ENCODE measurements at places on chromosomes 1 and 21.
A peak's percentile ranks its signal among the peaks of the same experiment; 100 is the strongest.

GRCh38 chr1:208058267-208058666 lies 147.3 kb upstream of the CD34 start:
- DNase-seq: no peak

GRCh38 chr1:8665833-8666232 lies 151.6 kb downstream of the RERE start:
- DNase-seq: no peak

DNA sequence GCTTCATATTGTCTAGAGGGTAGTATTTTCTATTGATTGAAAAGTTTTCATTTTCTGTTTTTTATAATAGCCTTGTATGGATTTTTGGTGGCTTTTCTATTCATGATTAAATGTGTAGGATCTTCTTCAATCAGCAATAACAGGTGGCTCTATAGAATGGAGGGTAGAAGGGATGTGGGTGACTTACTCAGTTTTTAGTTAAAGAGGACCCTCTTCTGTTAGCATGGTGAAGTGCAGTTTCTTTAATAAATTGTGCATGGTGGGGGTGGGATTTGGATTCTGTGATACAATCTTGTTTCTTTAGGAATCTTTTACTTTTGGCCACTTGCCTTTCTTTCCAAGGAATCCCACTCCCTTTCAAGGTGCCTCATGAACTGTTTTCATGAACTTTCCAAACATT lies 64.7 kb downstream of the SLC35A3 start:
- peak; percentile 19 for DNase-seq

DNA sequence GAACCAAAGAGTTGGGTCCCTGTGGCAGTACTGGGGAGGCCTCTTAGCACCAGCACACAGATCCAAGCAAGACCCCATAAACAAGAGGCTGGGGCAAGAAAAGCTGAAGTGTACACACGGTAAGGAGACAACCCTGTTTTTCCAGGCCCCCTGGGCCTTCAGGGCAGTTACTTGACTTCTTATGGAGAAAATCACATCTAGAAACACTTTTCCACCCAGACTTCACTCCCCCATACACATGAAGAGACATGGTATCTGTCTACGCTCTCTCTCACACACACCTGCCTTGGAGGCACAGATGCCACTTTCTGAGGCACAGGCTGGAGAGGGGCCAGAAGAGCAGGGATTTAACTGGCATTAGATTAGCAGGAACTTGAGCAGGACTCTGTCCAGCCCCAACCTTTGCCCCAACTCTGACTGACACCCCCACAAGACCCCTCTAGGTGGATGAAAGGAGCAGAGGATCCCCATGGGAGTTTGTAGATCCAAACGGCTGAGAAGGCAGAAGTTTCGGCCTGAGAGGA lies 2.2 kb downstream of the CERS2 start:
- DNase-seq: no peak

GRCh38 chr1:106962591-106962990 lies 93.9 kb upstream of the PRMT6 start:
- no peak for DNase-seq

DNA sequence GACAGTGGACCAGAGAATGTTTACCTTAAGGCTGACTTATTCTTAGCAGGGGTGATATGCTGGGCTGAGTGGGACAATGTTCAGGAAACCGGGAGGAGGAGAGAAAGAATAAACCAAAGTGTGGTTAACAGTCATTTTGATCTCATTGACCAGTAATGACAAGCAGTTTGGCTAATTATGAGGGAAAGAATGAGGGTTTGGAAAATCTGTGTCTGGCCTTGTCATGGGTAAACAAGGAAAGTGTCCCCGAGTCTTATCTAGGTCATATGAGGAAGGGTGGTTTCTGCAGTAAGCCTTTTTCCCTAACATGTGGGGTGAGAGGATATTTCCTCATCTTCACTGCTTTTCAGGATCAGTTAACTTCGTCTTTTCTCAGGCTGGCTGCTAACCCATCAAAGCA lies 155.0 kb downstream of the TPR start:
- no peak for DNase-seq

DNA sequence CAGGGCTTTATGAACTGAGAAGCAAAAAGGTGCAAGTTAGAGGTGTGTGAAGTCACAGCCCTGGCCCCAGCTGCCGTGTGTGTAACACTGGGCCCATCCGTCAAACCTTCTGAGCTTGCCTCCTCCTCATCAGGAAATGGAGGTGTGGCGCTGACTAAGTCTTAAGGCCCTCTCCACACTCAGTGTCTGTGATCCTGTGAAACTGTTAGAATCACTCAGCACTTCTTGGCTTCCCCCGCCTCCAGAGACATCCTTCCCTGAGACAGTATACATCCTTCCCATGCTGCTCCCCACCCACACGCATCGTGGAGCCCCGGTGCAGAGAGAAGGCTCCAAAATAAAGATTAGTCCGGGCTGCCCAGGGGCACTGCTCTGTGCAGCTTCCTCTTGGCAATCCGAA lies 33.3 kb downstream of the LRP8 start:
- DNase-seq: no peak

GRCh38 chr1:34730485-34730884 lies 24.4 kb upstream of the GJB5 start:
- no peak for DNase-seq

DNA sequence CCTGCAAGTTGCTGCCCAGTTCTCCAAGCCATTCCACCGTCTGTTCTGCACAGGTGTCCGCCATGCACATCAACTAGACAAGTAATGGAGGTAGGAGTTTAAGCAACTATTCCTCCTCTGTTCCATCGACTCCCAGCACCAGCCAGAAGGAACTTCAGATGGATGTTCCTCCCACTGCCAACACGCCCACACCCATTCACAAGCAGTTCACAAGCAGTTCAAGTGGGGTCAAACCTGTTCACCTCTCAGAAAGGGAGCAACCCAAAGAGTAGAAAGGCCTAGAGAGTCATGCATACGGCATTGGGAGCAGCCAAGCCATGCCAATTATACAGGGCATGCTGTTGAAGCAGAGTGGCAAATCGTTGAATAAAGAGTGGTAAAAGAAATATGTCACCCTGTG lies 4.3 kb upstream of the TDRD5 start:
- no peak for DNase-seq

DNA sequence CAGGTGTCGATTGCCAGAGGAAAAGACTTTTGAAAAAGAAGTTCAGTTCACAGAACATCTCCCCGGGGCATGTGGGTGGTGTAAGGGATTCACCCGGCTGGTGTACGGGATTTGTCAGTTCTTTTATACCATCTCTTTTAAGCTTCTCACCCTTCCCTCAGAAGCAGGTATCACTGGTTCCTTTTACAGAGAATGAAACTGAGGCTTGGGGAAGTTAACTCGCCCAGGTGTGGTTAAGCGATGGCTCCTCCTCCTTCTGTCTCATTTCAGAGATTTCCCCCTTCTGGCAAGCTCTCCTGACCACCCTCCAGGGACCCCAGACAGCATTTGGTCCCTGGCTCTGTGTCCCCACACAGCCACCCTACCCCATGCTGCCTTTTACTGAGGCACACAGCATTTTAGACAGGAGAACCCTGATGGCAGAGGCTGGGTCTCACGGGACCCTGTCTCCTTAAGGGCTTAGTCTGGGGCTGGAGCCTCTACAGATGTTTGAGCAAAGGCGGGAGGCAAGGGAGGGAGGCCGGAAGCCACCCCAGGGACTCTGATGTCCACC lies 2.8 kb upstream of the ECE1 start:
- no peak for DNase-seq

DNA sequence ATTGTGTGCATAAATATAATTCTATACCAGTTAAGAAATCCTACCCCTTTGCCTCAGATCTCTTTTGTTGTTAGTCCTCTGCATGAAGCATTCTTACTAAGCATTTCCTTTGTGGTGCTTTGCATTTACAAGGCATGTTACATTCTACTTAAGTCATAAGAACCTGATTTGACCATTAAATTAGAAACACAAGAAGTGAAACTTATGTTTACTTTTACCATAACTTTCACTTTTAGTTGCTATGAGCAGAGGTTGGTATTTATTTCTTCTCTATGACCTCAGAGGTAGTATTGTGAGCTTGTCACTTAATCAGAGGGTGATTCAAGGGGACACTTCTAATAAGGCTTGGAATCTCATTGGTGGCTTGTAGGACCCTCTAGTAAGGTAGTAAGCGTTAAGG lies 9.0 kb downstream of the FAM20B start:
- no peak for DNase-seq

DNA sequence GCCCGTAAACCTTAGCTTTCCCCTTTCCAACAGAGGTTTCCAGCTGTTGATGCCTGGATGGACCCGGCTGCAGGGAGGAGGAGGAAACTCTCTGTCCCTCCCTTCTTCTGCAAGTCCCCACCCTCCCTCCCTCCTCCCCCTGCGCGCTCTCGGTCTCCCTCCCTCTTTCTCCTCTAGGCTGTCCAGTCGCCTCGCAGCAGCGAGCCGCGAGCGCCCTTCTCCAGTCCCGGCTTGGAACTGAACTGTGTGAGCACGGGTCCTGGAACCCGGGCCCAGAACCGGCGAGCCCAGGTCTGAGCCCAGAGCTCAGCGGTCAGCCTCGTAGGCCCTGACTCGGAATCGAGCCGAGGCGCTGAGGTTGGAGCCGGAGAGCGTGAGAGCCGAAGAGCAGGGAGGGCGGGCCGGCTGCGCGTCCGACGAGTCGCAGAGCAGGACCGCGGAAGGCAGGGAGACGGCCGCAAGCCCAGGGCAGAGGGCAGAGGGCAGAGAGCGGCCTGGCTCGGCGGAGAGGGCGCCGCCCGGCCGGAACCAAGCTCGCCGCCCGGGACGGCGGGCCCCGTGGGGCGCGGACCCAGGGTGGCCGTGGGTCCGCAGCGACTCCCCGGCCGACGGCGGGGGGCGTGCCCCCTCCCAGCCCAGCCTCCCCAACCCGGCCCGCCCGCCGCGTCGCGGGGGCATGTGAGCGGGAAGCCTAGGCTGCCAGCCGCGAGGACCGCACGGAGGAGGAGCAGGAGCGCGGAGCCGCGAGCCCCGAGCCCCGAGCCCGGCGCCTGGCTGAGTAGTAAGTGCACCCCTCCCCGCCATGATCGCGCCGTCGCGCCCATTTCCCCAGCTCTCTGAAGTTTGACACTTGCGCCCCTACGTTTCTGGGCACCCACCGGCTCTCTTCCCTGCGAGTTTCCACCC lies at the start of gene SOX13:
SOX13 (plus strand) TSS at position 185 of the 906 bp plus-strand sequence. CDS start 39,801 bp downstream, outside the sequence.
- DNase-seq: no peak

DNA sequence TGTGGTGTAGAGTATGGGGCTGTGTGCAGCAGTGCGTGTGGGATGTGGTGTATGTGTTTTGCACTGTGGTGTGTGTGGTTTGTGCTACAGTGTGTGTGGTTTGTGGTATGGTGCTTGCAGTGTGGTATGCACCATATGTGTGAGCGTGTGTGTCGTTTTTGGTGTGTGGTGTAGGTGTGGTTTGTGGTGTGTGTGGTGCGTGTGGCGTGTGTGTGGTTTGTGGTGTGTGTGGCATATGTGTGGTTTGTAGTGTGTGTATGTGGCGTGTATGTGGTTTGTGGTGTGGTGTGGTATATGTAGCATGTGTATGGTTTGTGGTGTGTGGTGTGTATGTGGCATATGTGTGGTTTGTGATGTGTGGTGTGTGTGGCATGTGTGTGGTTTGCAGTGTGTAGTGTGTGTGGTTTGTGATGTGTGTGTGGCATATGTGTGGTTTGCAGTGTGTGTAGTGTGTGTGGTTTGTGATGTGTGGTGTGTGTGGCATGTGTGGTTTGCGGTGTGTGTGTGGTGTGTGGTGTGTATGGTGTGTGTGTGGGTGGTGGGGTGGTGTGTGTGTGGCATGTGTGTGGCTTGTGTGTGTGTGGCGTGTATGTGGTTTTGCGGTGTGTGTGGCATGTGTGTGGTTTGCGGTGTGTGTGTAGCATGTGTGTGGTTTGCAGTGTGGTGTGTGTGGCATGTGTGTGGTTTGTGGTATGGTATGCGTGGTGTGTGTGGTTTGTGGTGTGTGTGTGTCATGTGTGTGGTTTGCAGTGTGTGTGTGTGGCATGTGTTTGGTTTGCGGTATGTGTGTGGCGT lies 53.5 kb upstream of the TRAPPC10 start:
- no peak for DNase-seq

GRCh38 chr1:99808391-99809115 lies 41.6 kb upstream of the AGL start:
- DNase-seq: peak; percentile 64

GRCh38 chr1:94727846-94728715 lies 92.1 kb upstream of the SLC44A3 start:
- no peak for DNase-seq

DNA sequence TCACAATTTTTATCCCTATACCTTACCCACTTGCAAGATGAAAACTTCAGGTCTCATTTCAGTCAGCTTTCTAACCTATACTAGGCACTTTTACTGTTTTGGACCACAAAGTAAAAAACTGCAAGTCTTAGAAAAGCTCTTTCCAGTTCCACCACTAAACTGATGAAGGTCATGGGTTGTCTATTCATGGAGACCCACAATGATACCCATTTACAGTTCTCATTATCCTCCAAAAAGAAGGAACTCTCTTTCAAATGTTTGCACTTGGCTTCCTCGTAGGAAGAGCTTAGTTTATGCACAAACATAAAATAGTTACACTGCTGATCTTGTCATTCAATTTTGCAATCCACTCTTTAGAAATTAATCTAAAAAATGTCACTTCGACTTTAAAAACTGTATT lies 9.3 kb downstream of the ZNF281 start:
- no peak for DNase-seq

- DNase-seq: no peak
These were observed 14.4 kb downstream of the MEGF6 start for GRCh38 chr1:3596663-3597598.

- no peak for DNase-seq
These were observed 169.2 kb downstream of the AKT3 start for GRCh38 chr1:243680860-243681259.

DNA sequence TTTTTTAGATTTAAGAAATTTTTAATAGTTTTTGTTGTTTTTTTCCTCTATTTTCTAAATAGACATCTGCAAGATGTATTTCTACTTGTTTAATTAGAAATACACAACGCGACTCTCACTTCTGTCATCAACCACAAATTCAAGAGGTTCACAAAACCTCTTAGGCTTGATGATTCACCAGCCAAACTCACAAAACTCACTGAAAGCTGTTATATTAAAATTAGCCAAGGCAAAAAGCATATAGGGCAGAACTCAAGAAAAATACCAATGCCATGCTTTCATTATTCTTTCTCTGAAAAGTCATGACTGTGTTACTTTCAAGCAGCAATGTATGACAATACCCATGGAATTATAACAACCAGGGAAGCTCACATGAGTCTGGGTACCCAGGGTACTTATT lies 487.0 kb upstream of the RGS18 start:
- no peak for DNase-seq

DNA sequence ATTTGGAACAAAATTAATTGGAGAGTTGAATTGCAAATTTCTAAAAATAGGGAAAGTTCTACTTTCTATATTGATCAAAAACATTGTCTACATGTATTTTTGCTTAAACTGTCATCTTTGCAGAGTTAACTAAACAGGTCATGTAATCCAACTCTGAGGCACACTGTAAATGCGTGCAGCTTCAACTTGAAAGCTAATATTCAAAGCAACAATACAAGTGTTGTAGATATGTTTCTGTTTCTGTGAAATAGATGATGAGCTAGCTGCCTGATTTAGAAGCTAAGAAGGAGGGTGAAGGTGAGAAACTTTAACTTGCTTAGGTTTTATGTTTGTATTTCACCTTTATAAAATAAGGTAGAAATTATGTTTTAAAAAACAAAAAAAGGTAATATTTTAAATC lies 77.2 kb downstream of the IVNS1ABP start:
- DNase-seq: no peak

GRCh38 chr1:201756406-201756805 lies 72.6 kb upstream of the IPO9 start:
- no peak for DNase-seq

- no peak for DNase-seq
These were observed 105.6 kb upstream of the USH2A start for GRCh38 chr1:216528816-216529215.

Measured in NCI-H524 treated with DMSO at 0.1 percent for 48 hours (cell line).